NCI-H1436 (cell line): ENCODE measurements at places on chromosomes 2 and 18.

GRCh38 chr2:112118148-112118547 is 20.0 kb upstream of the FBLN7 start:
- DNase-seq: no peak

GRCh38 chr2:3007135-3007534 is 370.5 kb downstream of the EIPR1 start:
- no peak for DNase-seq

DNA sequence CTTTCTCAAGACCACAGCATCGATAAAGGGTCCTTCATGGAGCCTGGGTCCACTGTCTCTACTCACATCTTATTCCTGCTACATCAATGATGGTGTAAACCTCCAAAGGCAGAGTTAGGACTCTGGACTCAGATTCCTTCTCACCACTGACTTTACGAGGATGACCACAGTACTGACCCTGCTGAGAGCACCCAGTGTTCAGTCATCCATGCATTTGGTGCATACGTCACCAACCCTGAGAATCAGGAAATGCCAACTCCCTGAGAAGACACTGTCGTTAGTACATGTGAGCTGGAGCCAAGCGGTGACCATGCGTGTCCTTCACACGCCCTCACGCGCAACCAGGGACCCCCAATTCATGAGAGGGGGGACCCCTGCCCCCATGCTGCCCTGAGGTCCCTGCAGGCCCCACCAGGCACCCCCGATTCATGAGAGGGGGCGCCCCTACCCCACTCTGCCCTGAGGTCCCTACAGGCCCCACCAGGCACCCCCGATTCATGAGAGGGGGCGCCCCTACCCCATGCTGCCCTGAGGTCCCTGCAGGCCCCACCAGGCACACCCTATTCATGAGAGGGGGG is 178.4 kb upstream of the TPO start:
- no peak for DNase-seq

DNA sequence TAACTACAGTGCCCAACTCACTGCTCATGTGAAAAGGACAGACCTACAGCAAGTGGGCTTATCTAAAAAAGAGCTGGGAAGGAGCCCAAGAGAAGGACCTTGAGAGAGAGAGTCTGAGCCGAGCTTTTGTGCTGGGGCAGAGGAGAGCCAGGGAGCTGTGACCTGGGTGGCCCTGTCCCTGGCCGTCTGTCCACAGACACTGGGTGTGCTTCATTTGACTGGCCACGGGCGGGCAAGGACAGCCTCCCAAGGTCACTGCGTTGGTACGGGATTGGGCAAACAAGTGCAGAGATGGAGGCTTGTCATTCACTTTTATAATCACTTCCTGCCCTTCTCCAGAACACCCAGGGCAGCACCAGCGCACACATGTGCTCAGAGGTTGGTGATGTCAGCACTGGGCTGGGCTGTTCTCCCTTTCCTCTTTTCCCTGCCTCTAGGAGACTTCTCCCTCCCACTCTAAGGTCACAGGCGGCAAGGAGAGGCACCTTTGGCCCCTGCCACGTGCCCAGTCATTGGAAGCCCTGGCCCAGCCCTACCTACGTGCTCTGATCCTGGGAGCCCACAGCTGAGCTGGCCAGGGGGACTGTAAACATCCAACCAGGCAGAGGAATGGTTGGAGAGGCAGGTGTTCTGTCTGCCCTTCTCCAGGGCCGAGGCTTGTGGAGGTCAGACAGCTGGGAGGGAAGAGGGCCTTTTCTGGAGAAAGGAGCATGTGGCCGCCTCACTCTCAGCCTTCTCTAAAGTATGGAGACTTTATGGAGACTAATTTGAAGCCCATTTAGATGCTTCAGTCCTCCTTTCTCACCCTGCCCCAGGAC is 6.4 kb upstream of the PSD4 start:
- DNase-seq: no peak

DNA sequence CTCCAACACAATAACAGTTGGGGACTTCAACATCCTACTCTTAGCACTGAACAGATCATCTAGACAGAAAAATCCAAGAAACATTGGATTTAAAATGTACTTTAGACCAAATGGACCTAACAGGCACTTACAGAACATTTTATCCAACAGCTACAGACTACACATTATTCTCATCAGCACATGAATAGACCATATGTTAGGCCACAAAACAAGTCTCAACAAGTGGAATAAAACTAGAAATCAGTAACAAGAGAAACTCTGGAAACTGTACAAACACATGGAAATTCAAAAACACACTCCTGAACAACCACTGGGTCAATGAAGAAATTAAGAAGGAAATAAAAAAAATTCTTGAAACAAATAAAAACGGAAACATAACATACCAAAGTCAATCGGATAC is 117.5 kb downstream of the ACVR1 start:
- DNase-seq: no peak

- DNase-seq: no peak
Measured at GRCh38 chr2:127205218-127206125, 14.6 kb downstream of the CYP27C1 start.

GRCh38 chr2:60350791-60351190 is 202.7 kb downstream of the BCL11A start:
- DNase-seq: no peak

- peak; percentile 45 for DNase-seq
Measured at GRCh38 chr2:205364261-205364660, 318.0 kb upstream of the NRP2 start.

GRCh38 chr2:171794918-171795317 is 99.1 kb downstream of the SLC25A12 start:
- no peak for DNase-seq

- DNase-seq: no peak
Measured at GRCh38 chr2:197079832-197080555, 153.5 kb upstream of the PGAP1 start.
